ENCODE measurements at places on chromosomes 7 and 10.

GRCh38 chr7:103889451-103889850 lies 100.0 kb downstream of the RELN start:
- no peak for DNase-seq

DNA sequence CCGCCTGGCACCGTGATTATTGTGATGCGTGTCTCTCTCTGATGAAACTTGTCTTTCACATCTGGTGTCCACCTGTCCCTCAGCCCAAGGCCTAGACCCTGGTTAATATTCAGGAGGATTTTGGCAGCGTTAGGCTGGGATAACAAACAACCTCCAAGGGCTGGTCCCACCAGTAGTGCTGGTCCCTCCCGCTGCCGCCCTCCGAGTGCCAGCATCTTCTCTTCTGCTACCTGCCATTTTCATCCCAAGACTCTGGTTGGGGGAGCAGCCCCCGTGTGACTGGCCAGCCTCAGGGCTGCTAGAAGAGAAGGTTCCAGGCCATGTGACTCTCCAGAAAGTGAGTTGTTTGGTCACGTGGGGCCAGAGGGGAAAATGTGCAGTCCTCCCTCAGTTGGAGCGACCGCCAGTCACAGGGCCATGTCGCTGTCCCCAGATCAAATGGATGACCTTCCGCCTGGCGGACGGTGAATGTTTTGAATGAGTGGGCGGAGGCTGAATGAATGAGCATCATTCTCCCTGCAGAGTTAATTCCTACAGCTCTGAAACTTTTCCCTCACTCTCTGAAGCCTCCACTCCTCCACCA lies 479.9 kb upstream of the FOXK1 start:
- no peak for DNase-seq

DNA sequence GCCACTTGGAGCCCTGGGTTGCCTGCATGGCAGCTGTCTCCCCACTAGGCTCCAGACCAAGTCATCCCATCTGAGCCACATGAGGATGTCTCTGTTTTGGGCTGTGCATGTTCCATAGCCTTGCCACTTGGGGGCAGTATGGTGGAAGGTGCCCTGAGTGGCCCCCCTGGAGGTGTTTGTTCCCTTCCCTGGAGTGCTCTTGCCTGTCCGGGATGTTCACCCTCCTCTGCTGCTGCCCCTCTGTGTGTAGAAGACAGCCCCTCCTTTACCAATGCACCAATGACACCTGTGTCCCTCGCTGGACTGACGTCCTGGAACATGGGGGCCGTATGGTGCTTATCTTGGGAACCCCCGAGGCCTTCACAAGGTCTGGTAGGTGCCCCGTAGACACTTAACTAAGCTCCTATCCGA lies 100.2 kb downstream of the ACTR3B start:
- no peak for DNase-seq

GRCh38 chr7:53768186-53768585 lies 732.8 kb downstream of the POM121L12 start:
- DNase-seq = peak; percentile 1

GRCh38 chr10:113000876-113001598 lies 51.0 kb downstream of the TCF7L2 start:
- DNase-seq = no peak

Data from muscle of arm (tissue), 14 donors.